ENCODE measurements at places on chromosomes 4 and X. TPM values are rescaled to one million over a fixed set of nuclear protein-coding genes. Genes with fewer than 3 reads are reported as not detected.

UGT2A1 gene
- not detected for total RNA-seq

DNA sequence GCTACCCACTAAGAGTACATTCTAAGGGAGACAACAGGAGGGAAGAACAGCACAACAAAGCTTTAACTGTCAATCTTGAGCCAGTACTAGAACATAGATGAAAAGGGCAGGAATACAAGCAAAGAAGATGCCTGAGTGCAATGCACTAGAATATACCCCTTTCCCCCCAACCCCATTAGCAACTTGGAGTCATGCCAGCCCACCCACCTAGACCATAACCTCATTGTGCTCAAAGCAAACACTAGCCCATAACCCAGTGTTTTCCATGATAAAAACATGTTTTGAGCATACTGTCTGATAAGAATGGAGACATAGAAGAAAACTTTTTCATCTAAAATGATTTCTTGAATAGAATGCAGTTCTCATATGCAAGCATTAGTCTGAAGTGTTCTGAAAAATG is 183.2 kb downstream of the RAP1GDS1 start:
- peaks cover 35% of the 10 kb centered on the region for H3K4me1 ChIP-seq
- H3K27me3 ChIP-seq: no peaks in the 10 kb centered on the region
- peaks cover 5% of the 10 kb centered on the region for H3K36me3 ChIP-seq
- no peak overlapping the region for H3K4me3 ChIP-seq
- H3K27ac ChIP-seq: no peak overlapping the region
- DNase-seq: no peak

DNA sequence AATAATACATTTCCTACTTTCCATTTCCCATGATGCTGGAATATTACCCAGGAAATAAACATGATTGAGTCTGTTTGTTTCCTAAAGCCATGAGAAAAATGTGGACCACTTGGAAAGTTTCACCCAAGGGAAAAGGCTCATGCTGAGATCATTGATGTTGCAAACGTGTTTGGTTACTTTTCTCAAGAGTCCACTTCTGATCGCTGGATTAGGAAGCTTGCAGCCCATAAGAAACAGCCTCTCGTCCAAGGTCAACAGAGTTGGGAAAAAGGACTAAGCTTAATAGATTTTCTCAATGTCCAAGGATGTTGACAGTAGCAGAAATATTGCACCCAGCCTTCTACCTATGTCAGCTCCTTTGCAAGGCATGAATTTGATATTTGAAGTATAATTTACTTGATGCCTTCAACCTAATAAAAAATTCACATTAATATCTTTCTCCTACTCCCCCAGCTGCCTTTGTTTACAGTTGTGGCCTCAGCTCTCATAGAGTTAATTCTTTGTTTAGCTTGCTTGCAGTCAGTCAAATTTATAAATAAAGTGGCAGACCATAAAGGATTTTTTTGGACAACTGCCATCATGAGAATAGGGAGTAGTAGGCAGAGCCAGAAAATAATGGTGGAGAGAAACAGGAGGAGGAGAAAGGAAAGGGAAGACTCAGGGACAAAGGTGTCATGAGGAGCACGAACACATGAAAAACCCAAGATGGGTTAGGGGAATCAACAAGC is 65.6 kb upstream of the BLTP1 start:
- H3K4me3 ChIP-seq: no peak overlapping the region
- H3K36me3 ChIP-seq: no peaks in the 10 kb centered on the region
- H3K27me3 ChIP-seq: peaks cover 8% of the 10 kb centered on the region
- H3K27ac ChIP-seq: no peak overlapping the region
- no peak for DNase-seq
- H3K4me1 ChIP-seq: no peaks in the 10 kb centered on the region

GRCh38 chr4:148962539-148963290 is 520.5 kb upstream of the NR3C2 start:
- no peak overlapping the region for H3K27ac ChIP-seq
- H3K27me3 ChIP-seq: no peaks in the 10 kb centered on the region
- DNase-seq: no peak
- H3K36me3 ChIP-seq: no peaks in the 10 kb centered on the region
- no peak overlapping the region for H3K4me3 ChIP-seq
- H3K4me1 ChIP-seq: no peaks in the 10 kb centered on the region

DNA sequence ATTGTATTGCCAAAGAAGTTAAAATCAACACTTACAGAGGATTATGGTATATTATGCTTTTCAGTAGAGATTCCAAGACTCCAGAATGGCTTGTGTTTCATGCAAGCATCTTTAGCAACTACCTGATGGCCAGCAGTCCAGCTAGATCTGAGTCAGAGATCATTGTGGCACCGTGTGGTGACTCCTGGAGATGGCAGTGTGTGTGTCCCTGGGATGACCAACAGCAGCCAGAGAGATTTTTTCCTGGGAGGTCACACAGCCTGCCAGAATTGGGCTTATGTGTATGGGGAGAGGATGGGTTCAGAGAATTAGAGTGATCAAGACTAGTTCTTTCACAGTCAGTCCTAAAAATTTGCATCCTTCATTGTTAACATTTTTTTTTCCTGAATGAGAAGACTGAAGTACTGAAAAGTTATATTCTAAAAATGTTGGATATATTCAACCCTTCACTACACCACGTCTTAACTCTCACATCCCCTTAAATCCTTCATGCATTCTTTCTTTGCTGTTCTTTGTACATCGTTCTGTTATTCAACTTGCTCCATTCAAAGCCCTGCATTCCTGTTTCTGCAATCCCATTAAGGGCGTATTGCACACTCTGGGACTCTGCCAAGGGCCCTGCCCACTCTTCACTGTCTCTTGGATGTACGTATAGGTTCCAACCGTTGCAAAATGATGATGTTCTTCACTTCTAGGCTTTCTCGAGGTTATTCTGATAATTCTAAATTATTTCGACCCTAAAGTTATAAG is 12.4 kb downstream of the TENM3 start:
- DNase-seq: no peak
- H3K4me1 ChIP-seq: no peaks in the 10 kb centered on the region
- H3K36me3 ChIP-seq: no peaks in the 10 kb centered on the region
- no peak overlapping the region for H3K27ac ChIP-seq
- no peaks in the 10 kb centered on the region for H3K27me3 ChIP-seq

ZNF630 gene
- 3.4 TPM for total RNA-seq

DMP1 gene
- not detected for total RNA-seq

DNA sequence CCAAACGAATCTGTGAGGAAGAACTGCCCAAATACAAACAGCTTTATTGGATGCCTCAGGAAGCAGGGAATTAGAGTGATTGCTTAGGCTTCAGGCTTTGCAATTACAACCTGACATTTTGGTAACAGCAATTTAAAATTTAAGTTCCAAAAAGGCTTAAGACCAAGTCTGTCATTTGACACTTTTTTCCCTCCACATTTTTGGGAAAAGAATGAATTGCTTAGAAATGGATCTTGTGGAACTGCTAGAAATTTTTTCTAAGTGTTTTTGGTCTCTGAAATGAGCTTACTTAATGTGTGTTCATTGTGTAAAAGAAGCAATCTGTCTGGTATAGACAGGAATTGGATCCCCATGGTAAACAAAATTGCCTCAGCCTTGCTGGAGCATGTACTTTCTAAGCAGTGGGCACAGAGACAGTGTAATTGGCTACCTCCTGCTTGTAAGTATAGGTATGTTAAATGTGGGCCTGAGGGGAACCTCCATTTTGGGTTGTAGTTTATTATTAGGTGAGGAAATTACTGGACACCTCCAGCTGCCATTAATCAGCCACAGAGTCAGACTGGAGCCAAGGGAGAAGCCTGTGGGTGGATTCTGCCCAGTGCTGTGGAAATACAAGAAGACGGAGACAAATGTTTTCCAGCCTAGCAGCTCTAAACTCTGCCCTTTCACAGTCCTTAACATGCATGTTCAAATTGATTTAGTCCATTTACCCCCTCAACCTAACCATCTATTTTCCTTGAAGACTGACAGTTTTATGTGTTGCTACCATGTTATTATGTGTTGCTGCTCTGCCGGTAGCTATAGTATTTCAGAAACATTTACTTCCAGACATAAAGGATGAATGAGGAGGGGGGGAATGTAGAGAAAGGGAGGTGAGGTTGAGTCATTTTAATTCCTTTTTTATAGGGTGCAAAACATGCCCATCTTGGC is 473.0 kb downstream of the SPRY1 start:
- DNase-seq: no peak
- no peaks in the 10 kb centered on the region for H3K4me1 ChIP-seq
- no peaks in the 10 kb centered on the region for H3K36me3 ChIP-seq
- H3K27ac ChIP-seq: no peak overlapping the region
- H3K27me3 ChIP-seq: no peaks in the 10 kb centered on the region
- H3K4me3 ChIP-seq: no peak overlapping the region
